Neural crest cell (in vitro differentiated cells): ENCODE measurements at places on chromosomes 13 and 19. TPM values are rescaled to one million over a fixed set of nuclear protein-coding genes. Genes with fewer than 3 reads are reported as not detected.

Gene SLC10A2
- 0.07 and 0.09 TPM in 2 replicates for total RNA-seq

Gene NANOS3
- 0.73 and 1.6 TPM in 2 replicates for total RNA-seq

Gene ZNF837
- total RNA-seq, result 4.5 and 5.0 TPM in 2 replicates

Gene CYP4F22
- total RNA-seq, result not detected in 2 replicates

Gene MYBPC2
- total RNA-seq, result not detected in 2 replicates

Gene ACP5
- 1.2 and 2.5 TPM in 2 replicates for total RNA-seq

Gene TNFSF9
- 1.3 and 1.4 TPM in 2 replicates for total RNA-seq

Gene MYO16
- total RNA-seq, result 3.0 and 3.3 TPM in 2 replicates

Gene ODAD3
- total RNA-seq, result 2.2 and 3.1 TPM in 2 replicates
